ENCODE measurements at places on chromosomes 4 and X.
A peak's percentile ranks its signal among the peaks of the same experiment; 100 is the strongest.

- no peak for DNase-seq
These were observed 377.0 kb downstream of the RPA4 start for GRCh38 chrX:97260679-97261078.

- no peak for DNase-seq
These were observed 72.5 kb downstream of the JADE3 start for GRCh38 chrX:46984705-46985104.

DNA sequence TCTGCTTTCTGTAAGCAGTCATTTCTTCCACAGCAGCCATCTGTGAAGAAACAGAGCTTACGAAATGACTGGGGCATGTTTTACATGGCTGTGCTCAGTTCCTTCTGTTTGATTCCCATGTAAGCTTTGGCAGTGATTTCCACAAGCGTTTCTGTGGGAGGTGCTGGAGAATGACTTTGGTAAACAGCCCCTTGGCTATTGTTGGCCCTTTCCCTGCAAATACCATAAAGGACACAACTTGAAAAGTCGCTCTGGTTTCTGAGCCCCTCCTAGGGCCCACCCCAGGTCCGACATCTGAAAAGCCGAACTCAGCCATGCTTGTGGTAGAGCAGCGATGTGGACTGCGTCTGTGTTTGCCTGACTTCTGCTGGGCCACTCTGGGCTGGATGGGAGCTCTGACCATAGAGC, 3.7 kb downstream of the LIMCH1 start:
- no peak for DNase-seq

DNA sequence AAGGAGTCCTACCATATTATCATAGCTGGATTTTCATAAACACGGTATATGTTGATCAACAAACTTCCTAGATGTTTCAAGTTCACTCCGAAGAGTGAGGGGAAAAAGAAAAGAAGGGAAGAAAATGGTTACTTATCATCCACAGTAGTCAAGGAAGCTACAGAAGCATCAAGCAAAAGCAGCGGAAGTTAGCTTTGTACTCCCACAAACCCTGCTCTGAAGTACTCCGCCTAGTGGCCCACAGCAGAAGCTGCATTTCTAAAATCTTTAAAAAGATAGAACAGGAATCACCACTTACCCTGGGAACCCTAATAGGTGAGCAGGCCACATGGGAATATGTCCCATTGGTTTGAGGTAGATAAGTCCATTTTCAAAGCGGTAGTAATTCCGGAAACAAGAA, 28.5 kb upstream of the FRG1 start:
- DNase-seq = no peak

GRCh38 chrX:82757614-82758013, 750.5 kb upstream of the POU3F4 start:
- no peak for DNase-seq

DNA sequence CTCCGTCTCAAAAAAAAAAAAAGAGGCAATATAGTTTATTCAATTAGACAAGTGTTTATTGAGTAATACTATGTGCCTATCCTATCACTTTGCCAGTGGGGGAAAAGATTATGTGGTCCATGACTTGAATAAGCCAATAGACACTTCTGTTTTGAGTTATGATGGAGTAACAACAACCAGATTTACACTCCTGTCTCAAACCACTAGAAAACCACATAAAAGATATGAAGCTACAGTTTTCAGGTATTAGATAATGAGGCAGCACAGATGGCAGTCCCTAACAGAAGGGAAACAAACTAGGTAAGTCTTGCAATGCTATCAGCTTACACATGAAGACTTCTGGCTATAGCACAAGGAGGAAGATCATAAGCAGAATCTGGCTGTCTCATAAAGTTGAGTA, 22.5 kb downstream of the NFXL1 start:
- DNase-seq = no peak

DNA sequence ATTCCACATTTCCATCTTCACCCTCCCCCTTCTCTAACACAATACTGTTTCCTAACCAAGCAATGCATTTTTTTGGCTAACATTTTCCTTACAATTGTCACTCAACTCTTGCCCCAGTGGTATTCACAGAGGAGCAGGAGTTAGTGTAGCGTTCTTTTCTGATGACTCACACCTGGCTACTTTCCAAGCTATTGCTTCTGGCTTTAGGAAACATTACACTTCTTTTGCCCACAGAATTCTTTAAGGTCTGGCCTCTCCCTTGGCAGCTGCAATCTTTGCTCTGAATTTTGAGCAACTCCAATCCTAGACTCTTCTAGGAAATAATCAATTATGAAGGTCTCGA, 27.5 kb upstream of the PDGFC start:
- no peak for DNase-seq

DNA sequence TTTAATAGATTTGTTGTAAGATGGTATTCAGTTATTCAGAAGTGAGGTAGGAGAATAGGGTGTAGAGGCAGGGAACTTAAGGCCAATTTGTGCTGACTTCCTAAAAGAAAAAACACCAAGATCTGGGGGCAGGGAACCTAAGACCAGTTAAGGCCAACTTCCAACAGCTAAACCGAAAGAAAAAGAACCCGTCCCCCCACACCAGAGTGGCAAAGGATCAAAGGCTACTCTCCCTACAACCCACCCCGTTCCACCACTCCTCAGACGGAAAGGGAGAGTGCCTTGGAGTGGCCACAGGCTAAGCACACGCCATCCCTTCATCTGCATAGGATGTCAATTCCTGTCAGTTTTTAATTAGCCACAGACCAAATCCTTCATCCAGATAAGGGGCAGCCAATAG, 3.7 kb upstream of the ZNF718 start:
- no peak for DNase-seq

GRCh38 chrX:11702965-11703631, 37.4 kb upstream of the ARHGAP6 start:
- no peak for DNase-seq

- no peak for DNase-seq
These were observed 91.1 kb upstream of the MAOA start for GRCh38 chrX:43564953-43565352.

DNA sequence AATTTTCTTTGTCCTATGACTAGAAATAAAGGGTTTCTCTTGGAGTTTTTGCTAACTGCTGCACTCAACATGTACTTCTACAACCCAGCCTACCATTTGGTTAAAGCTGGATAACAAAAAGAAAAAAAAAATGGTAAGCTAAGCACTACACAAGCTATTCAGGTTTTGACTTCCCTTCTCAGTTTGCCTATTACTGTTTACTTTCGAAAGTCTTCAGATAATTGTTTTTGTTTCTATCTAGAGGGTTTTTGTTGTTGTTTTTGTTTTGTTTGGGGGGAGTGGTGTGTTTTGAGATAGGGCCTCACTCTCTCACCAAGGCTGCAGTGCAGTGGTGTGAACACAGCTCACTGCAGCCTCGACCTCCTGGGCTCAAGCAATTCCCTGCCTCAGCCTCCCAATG, 46.6 kb downstream of the CLOCK start:
- no peak for DNase-seq

- DNase-seq = no peak
These were observed 175.4 kb downstream of the SH3BGRL start for GRCh38 chrX:81377329-81377728.

DNA sequence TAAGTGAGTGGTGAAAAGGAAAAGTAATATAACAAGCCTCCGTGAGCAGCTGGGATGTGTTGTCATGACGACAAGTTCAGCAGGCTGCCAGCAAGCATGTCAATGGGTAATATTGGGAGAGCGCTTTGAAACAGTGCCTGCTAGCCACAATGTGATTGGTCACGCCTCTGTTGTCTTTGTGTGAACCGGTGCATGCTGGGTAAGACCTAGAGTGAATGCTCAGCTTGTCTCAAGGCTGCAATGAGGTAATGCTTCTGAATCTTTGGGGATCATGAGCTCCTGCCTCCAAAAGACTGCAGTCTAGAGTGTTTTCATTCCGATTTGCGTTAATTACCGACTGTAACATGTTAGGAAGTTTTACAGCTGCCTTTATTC, 54.9 kb downstream of the STOX2 start:
- peak; percentile 93 for DNase-seq

DNA sequence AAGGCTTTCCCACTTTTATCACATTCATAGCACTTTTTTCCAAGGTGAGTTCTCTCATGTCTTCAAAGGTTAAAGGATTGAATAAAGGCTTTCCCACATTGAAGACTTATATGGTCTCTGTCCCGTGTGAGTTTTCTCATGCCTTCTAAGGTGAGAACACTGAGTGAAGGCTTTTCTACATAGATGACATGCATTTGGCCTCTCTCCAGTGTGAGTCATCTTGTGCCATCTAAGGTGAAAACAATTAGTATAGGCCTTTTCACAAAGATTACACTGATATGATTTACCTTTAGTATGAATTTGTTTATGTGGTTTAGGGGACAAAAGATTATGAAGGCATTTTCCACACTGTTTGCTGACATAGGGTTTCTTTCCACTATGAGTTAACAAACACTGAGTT, 21.2 kb downstream of the USP17L30 start:
- no peak for DNase-seq

DNA sequence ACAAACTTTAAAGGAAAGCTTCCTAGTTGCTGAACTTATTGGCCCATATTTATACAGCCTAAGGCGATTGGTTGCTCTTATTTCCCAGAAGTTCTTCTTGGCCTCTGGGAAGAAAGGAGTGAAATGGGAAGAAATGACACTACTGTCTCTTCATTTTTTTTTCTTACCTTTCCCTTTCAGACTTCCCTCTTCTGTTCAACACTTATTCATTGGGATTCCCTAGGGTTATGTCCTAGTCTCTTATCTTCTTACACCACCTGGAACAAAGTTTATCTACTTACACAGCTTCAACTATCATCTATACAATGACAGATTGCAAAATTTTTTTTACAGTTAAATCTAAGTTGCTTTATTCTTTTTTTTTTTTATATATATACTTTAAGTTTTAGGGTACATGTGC, 68.0 kb downstream of the SNX12 start:
- no peak for DNase-seq

GRCh38 chr4:74453037-74453635, 8.2 kb downstream of the AREG start:
- no peak for DNase-seq

DNA sequence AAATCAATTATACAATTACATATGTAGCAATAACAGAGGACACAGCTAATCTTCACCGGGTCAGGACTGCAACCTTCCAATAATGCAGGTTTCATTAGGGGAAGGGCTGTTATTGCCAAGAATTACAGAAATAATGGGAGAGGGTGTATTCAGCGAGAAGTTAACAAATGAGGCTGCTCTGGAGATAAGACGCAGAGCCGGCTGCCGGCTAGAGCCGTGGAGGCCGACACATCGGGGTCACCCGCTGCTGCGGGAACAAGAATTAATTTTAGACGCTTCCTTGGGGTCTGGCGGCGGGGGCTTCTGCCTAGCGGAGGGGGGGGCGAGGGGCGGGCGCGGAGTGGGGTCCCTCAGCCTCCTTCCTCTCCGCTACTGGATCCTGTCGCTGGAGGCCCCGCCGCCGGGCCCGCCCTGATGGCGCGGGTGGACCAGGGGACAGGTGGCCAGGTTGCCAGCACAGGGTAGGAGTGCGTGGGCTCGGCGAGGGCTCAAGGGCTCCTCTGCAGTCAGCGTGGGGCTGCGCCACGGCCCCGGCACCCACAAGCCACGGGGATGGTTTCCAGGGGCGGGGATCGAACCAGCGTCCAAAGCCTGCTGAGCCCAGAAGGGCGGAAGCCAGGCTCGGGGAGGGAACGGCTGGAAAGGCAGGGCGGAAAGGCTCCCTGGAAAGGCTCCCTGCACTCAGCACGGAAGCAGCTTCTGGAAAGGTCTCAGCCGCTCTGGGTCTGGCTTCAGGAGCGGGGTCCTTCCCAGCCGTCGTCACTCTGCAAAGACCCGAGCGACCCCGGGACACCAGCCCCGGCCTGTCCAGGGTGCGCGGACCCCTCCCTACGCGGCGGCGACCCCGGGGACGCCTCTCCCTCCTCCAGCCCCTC, 113.8 kb upstream of the NKX1-1 start:
- no peak for DNase-seq

- DNase-seq = no peak
These were observed 203.0 kb upstream of the GEMIN8 start for GRCh38 chrX:14232688-14233087.

GRCh38 chr4:102535398-102536082, 34.4 kb downstream of the NFKB1 start:
- DNase-seq = no peak

DNA sequence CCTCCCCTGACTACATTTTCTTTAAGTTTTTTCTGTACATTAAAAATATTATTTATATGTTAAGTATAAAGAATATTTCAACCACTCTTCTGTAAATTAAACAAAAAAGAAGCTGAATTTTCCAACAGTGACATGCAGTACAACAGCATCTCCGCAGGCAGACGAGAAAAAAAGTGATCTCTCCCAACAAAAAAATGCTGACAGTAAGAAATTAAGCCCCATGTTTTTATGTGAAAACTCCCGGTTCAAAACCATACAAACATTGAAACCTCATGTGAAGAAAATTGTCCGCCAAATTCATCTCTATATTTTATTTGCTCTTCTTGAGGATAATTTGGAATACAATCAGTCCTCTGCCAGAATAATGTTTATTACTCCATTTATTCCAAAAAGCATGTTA, 20.1 kb upstream of the CD99 start:
- DNase-seq = no peak

- DNase-seq = no peak
These were observed 39.5 kb downstream of the KANTR start for GRCh38 chrX:53133400-53133799.
